ENCODE measurements at places on chromosomes 11 and 22.

DNA sequence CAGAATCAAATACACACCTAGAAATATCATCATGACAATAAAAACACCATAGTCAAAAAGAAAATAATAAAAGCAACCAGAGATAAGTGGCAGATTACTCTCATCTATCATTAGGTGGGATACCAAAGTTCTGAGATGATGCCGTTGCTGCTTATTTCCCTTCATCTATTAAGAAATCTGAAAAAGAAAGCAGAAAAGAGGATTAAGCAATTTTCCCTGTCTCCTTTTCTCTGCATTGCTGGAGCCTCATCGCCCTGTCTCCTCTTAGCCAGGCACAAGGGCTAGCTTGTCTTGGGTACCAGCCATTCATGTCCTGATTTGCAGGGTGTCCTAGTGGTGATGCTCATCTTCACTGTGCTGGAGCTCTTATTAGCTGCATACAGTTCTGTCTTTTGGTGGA is 3.9 kb upstream of the MS4A14 start:
- DNase-seq = no peak

DNA sequence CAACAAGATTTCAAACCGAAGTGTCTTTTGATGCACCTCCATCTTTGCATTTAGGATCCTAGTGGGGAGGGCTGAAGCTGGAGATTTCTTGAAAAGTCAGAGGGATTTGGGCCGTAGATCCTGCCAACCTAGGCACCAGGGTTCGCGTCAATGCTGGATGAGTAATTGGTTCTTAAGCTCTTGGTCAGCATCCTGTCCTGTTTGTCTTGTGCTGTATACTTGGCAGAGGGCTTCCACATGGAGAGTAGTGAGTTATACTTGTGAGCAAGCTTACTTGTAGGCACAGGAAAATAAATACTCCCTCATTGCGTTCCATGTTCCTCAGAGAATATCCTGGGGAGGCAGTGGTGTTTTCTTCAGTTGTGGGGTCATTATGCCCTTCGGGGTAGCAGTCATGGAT is 12.6 kb downstream of the INSC start:
- no peak for DNase-seq

GRCh38 chr11:36988556-36988955 is 390.5 kb upstream of the RAG2 start:
- no peak for DNase-seq

DNA sequence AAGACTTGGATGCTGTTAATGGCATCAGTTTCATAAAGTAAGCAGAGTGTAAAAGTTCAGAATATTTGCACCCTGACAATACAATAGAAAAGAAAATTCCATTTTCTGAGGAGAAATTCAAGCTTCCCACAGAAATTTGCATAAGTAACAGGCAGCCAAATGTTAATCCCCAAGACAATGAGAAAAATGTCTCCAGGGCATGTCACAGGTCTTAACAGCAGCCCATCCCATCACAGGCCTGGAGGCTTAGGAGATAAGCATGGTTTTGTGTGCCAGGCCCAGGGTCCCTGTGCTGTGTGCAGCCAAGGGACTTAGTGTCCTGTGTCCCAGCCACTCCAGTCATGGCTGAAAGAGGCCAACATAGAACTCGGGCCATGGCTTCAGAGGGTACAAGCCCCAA is 347.6 kb downstream of the LUZP2 start:
- no peak for DNase-seq

GRCh38 chr11:112396076-112396475 is 135.4 kb upstream of the PLET1 start:
- DNase-seq = no peak

DNA sequence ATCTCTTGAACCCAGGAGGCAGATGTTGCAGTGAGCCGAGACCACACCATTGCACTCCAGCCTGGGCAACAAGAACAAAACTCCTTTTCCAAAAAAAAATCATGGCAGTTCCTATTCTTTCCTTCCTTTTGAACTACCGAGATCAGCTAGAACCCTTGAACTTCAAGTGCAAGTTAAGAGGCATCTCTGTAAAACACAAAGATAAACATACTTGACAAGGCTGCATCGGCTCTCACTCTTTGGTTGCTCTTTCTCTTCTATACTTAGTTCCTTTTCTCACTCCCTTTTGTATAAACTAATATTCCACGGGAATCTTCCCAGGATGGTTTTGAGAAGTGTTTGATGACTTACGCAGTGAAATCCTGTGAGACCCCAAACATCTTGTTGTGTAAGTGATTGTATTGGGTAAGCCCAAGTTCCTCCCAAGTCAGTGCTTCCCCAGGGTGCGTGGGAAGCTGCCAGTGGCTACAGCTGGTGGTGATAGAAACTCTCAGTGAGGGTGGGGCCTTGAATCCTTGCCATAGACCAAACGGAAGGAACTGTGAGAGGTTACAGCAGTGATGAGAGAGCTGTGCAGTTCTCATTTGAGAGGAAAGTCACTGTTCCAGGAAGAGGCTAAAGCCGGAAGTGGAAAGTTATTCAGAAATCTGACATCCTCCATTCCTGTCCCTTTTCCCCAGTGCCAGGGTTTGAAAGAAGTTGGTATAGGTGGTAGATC is 24.1 kb upstream of the CDC42EP2 start:
- no peak for DNase-seq

DNA sequence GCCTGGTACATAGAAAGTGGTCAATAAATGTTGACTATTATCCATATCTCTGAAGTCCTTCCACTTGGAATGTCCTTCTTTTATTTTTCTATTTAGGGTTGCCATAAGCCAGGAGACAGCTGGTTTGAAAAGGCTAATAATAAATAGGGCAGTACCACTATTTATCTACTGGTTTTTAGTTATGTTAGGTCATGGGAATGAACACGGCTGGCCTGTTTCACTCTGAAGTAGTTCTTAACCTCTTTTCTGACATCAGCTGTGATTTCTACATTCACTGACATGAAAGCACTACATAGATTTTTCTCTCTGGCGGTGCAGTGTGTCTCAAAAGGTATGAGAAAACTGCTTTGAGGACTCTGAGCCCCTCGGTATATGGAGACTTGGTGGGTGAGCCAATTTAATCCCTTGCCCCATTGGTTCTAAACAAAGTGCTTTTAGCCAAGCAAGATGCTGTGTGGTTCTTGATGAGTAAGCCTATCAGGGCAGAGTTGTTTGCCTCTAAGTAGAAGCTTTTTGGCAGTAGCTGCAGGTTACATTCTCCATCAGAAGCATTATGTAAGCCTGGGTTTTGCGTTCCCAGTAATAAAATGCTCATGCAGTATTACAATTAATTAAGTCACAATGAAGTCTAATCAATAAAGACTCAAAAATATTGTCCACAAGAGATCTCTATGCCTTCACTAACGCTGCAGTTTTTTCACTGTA is 48.7 kb upstream of the APOA1 start:
- no peak for DNase-seq

DNA sequence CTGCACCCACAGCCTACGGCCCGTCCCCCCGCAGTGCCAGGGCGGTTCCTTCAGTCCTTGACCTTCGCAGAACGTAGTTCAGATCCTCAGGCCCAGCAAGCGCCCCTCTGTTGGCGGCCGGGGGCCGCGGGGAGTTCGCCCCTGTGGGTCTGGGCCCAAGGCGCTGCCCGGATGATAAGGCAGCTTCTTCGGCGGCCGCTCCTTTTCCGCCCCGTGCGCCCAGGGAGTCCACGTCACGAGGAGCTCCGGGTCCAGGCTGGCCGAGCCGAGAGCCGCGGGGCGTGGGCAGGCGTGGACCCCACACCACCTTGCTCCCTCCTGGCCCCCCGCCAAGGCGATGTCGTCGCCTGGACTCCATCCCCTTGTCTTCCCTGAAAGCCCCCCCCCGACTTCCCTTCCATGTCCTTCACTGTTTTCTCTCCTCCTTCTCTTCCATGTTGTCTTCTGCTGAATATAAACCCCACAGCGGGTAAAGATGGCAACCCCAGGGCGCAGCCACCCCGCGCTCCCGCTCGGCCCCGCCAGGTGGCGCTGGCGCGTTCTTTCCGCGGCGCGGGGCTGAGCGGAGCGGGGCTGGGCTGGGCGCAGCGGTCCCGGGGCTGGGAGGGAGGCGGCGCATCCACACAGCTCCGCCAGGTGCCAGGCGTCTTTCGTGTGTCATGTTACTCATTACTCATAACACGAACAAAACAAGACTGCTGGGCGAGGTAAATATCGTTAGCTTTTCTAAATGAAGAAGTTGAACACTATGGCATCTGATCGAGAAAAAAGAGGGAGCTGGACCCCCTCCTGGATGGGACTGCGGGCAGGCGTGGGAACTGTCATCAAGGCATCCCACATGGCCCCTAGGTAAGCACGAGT is 321.0 kb downstream of the NTM start:
- no peak for DNase-seq

GRCh38 chr11:107203656-107204055 is 185.4 kb upstream of the GUCY1A2 start:
- DNase-seq = no peak

GRCh38 chr22:37521236-37521739 is 2.1 kb upstream of the CARD10 start:
- no peak for DNase-seq

- DNase-seq = no peak
These were observed 73.4 kb downstream of the LINC01488 start for GRCh38 chr11:69554849-69555248.

DNA sequence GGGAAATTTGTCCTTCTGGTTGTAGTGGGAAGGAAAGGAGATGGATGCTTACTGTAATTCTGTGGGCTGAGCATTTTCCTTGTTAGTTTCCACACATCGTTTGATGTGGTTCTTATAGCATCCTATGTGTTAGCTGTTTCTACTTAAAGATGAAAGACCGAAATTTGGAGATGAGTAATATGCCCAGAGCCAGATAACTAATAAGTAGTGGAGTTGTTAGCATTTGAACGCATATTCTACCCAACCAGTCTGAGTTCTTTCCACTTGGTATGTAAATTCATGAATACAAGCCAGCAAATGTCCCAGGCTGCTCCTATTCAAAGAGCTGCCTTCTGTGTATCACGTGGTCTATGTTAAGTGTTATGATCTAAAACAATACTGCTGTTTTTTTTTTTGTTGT is 14.6 kb downstream of the SPECC1L start:
- DNase-seq = no peak

GRCh38 chr11:111935317-111936039 is 1.7 kb upstream of the DIXDC1 start:
- no peak for DNase-seq

DNA sequence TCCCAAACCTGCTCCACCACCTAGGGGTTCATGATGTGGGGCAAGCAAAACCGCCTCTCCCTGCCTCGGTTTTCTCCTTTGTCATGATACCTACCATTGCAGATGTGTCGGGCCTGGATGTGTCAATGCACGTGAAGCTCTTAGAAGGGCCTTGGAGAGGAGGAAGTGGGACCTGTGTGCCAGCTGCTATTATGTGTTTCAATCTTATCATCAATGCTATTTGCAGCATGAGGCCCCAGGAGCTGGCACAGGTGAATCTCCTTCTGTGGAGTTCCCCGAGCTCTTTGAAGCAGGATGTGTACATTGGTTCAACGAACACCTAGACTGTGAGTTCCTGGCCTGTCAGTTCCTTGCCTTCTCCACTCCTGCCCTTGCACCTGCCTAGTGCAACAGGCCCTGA is 331.6 kb downstream of the CTTN start:
- DNase-seq = no peak

GRCh38 chr11:12552692-12553091 is 121.5 kb upstream of the TEAD1 start:
- no peak for DNase-seq

DNA sequence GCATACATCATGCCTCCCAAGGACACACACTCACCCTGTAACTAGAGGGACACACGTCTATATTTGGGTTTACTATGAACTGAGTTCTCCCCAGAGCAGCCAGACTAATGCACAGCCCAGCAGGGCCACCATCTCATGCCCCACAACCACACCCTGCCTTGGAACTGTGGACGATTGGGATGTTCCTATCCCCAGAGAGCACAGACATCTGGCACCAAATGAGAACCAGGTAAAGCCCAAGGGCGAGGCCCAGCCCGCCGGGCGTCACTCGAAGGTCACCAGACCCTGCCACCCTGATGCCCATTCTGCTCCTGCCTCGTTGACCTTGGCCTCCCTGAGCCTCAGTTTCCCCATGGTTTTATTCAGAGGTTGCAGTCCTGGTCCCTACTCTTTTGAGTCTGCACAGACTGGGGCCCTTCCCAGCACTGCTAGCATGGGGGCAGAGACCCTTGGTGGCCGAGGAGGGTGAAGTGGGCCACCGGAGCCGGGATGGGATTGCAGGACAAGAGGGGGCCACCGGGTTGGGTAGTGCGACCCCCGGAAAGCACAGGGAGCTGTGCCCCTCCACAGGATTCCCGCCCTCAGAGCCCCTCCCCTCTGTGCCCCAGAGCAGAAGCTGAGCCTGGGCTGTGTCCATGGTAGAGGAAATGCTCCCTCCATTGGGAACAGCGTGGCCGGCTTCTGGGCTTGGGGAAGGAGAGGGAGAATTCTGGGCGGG is 56.8 kb downstream of the IGLL5 start:
- DNase-seq = no peak

DNA sequence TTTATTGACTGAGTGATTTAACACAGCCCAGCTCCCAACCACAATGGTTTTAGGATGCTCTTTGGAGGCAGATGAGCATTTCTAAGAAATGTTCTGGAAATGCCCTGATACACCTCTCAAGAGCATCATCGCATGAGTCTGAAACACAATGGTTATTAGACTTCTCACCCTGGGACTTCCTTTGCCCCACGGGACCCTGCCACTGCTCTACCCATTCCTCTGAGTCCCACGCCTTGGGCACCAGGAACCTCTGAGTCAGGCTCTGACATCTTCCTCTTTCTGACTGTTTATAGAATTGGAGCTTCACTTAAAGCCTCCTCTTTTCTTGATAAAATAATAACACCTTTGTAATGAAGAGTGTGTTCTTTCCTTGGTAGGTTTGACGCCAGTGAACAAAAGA is 85.6 kb upstream of the PARVA start:
- no peak for DNase-seq

DNA sequence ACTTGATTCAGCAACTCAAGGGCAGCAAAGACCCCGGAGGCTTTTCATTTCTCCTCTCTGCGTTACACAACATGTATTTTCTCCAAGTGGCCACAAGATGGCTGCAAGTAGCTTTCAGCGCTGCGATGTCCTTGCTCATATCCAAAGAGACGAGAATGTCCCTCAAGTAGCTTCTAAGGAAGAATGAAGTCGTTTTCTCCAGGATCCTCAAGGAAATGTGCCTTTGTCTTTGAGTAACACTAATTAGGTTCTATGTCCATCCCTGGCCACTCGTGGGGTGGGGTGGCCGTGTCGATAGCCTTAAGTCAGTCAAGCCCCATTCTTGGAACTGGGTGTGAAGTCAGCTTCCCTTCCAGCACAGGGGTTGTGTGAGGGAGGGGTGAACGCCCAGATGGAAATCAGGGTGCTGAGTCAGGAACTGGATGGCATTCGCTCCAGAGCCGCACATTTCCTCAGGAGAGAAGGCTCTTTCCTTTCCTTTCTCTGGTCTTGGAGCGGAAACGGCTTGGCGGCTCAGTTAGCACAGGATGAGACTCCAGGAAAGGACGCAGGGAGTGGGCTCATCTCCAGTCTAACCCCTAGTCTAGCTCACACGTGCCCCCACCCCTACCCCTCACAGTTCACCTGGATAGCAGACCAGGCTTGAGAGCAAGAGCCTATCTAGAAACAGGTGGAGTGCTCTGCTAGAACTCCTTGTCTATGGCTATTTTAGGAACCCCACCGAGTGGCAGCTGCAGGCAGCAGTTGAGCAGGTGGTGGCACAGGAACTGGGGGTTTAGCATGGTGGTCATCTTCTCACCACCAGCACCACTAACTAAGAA is 44.3 kb downstream of the NNMT start:
- peak; percentile 45 for DNase-seq

GRCh38 chr11:109867784-109868183 is 225.4 kb upstream of the ZC3H12C start:
- DNase-seq = no peak
